ENCODE measurements at places on chromosomes 4 and X.

- no peak for DNase-seq
These were observed 147.7 kb downstream of the SH3KBP1 start for GRCh38 chrX:19739683-19740082.

- no peak for DNase-seq
These were observed 108.1 kb upstream of the SHOX start for GRCh38 chrX:522456-522855.

- no peak for DNase-seq
These were observed 130.5 kb downstream of the ANK2 start for GRCh38 chr4:113179996-113180395.

DNA sequence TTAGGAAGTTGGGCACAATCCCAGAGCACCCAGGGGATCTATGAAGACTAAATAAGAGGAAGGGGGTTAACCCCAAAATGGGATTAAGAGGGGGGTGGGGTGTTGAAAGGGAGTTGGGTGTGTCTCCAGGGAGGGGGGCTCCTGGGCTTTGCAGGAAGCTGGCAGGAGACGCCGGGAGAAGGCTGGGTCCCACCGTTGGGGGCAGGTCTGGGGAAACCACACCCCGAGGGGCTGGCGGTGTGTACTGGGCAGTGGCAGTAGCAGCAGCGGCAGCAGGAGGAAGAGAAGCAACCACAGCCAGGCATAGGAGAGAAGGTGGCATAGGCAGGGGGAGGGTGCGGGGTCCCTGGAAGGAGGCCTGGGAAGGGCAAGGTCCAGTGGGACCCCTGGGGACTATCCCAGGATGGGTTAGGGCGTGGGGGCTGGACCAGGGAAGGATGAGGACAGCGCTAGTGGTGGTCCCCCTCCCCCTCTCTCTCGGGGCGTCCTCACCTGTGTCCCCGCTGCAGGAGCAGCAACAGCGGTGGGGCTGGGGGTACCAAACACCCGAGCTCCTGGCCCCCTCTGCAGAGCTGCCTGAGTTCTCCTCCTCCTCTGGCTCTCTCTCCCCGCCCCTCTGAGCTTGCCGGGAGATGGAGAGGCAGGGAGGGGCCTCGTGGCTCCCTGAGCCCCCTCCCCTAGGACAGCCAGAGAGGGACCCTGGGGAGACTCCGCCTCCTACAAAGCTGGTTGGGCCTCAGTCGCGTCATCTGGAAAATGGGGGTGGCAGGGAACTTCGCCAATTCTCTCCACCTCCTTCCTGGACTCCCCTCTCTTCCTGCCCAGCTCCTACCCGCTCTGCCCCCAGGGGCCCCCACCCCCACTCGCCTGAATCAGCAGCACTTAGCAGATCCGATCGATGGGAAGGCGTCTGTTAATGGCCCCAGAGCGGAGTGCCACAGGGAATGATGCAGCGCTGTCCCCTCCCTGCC lies at the start of gene KCND1:
TSS of gene KCND1 (minus strand) at position 596 of the 971 bp plus-strand sequence. CDS start 1,573 bp downstream, outside the sequence.
- DNase-seq, result no peak

DNA sequence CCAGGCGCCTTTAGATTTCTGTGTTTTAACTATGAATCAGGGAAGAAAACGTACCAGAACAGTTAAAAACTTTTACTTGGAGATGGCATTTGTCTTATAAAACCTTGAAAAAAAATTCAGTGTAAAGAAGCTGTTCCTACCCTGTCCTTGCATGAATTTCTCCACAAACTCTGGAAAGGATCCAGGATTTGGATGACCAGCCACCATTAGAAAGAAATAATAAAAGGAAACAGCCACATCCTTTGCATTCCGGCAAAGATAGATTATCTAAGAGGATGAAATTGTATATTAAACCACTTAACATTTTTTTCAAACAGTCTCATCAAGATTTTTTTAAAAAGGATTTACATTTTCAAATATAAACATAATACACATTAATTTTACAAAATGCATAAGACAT lies 10.6 kb downstream of the SULT1E1 start:
- DNase-seq, result no peak

All from stimulated activated CD4-positive, alpha-beta T cell treated with anti-CD3 and anti-CD28 coated beads, TNF-alpha, amount 100 ng/mL, for 4 hours (primary cell).